ENCODE measurements at places on chromosomes 2 and 18. TPM values are rescaled to one million over a fixed set of nuclear protein-coding genes. Genes with fewer than 3 reads are reported as not detected.

The NAT8 gene
- not detected for total RNA-seq

DNA sequence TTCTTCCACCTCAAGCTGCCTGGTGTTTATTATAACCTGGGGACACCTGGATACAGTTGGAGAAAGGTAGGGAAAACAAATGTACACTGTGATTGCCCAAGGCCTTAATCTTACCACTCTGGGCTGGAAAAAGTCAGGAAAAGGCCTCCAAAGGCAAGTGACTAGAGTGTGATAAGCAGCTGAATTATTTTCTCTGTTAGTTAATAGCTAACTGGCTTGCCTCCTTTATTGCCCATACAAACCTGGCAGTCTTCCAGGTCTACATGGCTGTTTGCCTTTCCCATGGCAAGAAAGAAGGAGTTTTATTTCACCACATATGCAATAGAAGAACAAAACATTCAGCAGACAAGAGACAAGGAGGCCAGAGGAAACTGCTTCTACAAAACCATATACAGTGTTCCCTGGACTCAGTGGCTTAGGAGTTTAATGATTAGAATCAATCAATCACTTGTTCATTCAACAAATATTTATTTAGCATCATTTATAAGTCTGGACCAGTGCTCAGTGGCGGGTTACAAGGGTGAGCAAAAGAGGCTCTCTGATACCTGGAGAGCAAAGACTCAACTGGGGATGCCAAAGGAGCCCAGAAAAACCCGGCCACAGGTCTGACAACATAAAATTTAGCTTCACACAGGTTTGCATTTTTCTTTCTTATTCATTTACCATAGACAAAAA is 27.5 kb upstream of the SUCLG1 start:
- peaks cover 35% of the 10 kb centered on the region for H3K4me1 ChIP-seq
- H3K27me3 ChIP-seq = no peaks in the 10 kb centered on the region
- H3K27ac ChIP-seq = peak overlapping the region; percentile 93
- H3K36me3 ChIP-seq = no peaks in the 10 kb centered on the region
- peak overlapping the region; percentile 43 for H3K4me3 ChIP-seq

DNA sequence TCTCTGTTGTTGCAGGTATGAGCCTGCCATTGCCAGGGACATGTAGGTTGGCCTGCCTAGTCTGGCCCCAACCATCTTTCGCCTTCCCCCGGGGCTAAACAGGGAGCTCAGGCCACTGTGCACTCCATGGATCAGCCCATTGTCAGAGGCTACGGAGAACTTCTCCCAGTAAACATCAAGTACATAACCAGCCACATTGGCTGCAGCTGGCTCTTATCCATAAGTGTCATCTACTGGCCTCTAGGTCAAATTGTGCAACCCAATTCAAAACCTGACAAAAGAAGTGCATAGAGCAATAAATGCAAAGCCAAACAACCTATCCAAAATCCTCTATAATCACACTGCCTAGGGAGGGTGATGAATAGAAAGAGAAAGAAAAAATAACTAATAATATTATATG is 418.1 kb upstream of the DCC start:
- no peak for DNase-seq
- H3K4me1 ChIP-seq = no peaks in the 10 kb centered on the region
- no peak overlapping the region for H3K4me3 ChIP-seq
- H3K36me3 ChIP-seq = no peaks in the 10 kb centered on the region
- H3K27me3 ChIP-seq = no peaks in the 10 kb centered on the region

- peaks cover 28% of the 10 kb centered on the region for H3K27me3 ChIP-seq
- DNase-seq = no peak
- no peak overlapping the region for H3K27ac ChIP-seq
- H3K4me1 ChIP-seq = peaks cover 9% of the 10 kb centered on the region
Measured at GRCh38 chr2:207286106-207286505, 120.4 kb upstream of the KLF7 start.

GRCh38 chr2:88179228-88179679 is 9.1 kb downstream of the THNSL2 start:
- H3K4me3 ChIP-seq = no peak overlapping the region
- H3K27me3 ChIP-seq = no peaks in the 10 kb centered on the region
- peaks cover 5% of the 10 kb centered on the region for H3K4me1 ChIP-seq

DNA sequence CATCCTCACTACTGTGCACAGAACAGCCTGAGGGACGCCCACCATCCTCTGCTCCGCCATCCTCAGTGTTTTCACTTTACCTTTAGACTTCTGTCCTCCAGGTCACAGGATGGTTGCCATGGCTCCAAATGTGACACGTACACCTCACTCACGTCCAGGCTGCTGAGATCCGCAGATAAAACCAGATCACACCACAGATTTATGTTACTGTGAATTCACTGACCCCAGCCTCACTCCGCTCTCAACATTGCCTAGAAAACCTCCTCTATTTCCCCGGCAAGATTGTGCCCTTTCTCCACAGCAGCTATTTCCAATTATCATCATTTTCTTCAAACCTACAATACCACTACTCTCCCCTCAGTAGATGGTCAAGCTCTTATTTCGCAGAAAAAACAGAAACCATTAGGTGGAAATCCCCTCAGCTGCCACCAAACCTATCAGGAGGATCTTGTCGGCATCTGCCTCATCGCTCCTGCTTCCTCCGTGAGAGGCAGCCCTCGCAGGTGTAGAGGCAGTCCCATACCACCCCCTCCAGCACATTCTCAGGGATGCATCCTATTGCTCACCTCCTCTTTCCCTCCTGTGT is 49.8 kb upstream of the SLC1A4 start:
- peaks cover 15% of the 10 kb centered on the region for H3K27me3 ChIP-seq
- H3K4me3 ChIP-seq = no peak overlapping the region
- no peak overlapping the region for H3K27ac ChIP-seq
- peaks cover 3% of the 10 kb centered on the region for H3K4me1 ChIP-seq

All from progenitor cell of endocrine pancreas (in vitro differentiated cells).